ENCODE measurements at places on chromosomes 2 and 18.

GRCh38 chr2:238238766-238239542 lies 884 bp downstream of the HES6 start:
- peak; percentile 73 for DNase-seq

GRCh38 chr2:142673836-142674235 lies 203.6 kb upstream of the KYNU start:
- no peak for DNase-seq

DNA sequence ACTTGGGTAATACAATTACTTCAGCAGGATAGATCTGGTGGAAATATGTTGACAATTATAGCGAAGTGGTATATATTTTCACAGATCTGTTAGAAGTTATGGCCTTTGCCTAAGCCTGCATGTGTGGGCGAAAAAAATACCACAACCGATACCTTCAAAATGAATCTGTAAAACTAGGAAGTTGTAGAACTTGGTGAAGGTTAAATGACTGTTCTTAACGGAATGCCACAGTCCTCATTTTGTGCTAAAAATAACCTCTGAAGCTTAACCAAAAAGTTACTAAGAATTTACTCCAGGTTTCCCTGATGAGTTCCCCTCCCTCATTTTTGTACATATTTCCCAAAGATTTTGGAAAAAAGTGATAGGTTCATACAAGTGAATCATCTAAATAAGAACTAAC lies 550.7 kb downstream of the THSD7B start:
- DNase-seq: no peak

GRCh38 chr2:205474741-205475415 lies 207.4 kb upstream of the NRP2 start:
- DNase-seq: no peak

DNA sequence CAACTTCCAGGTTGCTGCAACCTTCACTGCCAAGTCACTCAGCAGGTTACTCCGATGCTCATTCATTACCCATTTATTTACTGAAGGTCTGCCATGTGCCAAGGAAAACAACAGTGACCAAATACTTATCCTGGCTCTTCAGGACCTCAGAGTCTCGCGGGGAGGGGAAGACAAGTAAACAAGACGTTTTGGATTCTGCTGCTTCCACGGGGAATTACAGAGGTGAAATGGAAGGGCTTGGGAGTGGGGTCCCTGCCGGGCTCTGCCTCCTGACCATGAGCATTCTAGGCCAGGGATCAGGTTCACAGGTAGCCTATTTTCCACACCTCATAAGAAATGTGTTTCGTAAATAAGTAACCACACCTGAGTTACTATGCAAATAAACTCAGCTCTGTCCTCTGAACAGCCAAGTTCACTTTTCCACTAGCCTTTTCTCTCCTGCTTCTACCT lies 68.1 kb downstream of the CLHC1 start:
- no peak for DNase-seq

DNA sequence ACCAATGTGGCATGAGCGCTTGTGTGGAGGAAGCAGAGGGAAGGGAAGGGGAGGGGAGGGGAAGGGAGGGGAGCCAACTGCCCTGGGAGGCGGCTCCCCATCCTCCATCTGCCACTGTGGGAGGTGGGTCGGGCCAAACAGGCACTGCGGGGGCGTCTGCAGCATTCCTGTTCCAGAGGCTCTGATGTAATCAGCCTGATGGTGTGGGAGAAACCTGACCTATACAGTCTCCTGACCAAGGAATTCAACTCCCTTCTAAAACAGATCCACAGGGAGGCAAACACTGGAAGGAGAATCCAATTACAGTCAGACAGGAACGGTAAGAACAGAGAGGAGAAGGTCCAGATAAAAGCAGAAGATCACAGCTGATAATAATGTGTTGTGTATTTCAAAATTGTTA lies 88.8 kb downstream of the CD8B2 start:
- DNase-seq: peak; percentile 74

DNA sequence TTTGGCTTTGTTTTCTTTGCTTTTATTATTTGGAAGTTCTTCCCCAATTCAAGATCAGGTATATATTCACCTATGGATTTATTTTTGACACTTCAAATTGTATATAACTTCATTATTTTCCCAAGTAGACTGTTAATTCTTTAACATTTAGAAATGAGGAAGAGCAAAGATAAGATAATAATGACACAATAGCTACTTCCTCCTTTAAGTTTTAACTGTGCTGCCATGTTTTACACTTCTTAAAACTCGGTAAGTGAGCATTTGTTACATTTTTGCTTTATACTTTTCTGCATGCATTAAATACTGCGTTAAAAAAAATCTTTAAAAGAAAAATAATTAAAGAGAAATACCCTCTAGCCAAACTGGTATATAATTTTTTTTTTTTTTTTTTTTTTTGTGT lies 32.5 kb downstream of the SLC66A3 start:
- no peak for DNase-seq

DNA sequence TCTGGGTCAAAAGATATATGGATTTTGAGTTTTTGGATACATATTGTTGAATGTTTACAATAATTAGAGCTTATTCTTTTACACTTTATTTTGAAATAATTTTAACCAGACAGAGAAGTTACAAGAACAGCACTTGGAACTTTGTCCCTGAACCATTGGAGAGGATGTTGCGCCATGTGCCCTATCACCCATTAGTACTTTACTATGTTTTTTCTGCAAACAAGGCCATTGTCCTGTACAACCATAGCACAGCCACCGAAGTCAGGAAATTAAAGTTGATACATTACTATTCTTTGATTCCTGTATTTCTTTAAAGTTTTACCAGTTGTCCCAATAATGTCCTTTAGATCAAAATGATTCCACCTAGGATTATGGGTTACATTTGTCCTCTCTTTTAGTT lies 188.8 kb downstream of the ACKR3 start:
- no peak for DNase-seq

DNA sequence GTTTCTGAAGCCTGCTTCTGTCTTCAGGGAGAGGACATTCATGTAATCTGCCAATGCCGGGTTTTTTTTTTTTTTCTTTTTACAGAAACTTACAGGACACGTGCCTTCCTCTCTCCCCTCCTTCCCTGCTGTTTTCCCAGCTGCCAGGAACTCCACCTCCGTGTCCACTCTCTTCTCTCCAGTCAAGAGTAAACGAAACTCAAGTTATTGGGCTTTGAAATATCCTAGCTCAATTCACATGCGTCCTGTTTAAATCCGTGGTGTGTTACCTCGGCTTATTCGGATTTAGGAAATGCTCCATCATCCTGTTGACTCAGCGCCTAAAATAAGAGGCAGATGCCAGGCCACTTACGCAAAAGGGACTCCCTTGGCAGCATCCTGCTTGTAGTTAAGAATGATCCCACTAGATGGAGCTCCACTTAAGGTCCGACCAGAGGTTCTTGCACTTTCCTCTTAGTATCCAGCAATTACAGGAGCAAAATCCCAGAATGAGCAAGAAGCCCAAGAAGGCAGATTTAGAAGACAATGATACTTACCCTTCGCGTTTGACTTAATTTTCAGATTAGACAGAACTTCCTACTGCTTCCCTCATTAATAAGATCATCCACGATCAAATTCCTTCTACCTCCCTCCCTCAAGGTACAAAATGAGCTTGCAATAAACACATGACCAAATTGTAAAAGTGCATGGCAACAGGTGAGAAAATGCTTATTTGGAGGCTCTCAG lies 97.2 kb upstream of the ZCCHC2 start:
- DNase-seq: peak; percentile 97

- DNase-seq: no peak
These were observed 461.4 kb downstream of the RNF144A start for GRCh38 chr2:7378591-7378990.

DNA sequence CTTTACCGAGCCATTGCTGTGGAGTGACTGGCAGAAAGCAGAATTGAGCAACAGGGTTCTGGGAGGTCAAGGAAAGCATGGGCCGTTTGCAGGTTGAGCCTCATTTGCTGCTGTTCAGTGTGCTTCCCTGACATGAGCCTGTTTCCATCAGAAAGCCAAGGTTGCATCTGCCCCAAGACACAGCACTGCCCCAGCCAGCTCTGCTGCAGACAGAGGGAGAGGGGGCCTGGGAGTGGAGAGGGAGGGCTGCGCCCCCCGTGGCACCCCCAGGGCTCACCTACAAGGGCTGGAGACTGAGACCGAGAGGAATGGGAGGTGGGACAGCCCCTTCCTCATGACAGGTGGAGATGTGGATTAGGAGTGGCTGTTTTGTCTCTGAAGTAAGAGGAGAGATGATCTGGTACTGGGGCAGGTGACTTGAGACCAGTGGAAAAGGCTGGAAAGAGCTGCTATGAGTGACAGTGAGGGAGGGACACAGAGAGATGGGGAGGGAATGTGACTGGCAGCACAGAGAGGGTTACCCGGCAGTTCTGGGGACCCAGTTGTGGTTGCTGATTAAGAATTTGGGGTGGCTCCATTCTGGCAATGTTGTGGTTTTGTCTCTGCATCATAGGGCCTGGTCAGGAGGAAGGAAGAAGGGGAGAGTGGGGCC lies 218.0 kb downstream of the DYSF start:
- DNase-seq: no peak

DNA sequence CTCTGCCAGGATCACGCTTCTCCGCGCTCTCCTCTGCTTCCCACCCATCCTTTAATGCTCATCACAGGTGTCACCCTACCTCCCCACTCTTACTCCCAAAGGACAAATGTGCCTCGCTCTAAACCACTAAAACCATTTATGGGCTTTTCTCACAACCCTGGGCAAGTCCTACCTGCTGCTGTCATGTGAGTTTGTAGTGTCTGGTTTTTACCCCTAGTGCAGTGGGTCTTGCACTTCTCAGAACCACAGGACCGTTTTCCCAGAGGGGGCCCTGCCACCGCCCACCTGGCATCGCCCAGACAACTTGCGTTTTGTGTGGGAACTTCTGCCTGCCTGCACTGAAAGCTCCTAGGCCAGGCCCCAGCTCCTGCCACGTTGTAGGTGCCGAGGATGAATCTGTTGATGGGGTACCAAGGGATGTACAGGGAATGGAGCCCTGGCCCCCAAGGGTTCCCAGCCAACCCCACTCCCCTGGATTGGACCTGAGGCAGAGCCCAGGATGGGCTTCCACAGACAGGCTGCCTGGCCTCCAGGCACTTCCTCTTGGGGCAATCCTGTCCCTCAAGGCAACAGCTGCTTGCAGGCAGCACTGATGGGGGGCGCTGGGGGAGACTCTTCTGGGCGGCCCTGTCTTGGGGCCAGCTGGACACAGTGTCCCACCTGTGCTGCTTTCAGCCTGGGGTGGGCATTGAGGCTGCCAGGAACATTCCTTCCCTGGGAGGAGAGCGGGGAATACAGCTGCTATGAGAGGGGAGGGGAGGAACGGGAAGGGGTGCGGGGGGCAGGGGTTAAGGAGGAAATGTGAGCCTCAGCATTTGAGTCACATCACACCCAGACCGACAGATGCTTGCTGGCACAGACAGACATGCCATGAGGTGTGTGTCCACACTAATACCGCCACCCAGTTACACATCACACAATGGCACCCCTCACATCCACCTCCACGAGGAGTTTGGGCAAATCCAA lies 176.3 kb downstream of the ZFP36L2 start:
- no peak for DNase-seq

- DNase-seq: no peak
These were observed 771.1 kb upstream of the FANCL start for GRCh38 chr2:59012234-59012633.

- no peak for DNase-seq
These were observed 40.1 kb upstream of the NDUFV2 start for GRCh38 chr18:9062418-9062751.

- DNase-seq: no peak
These were observed 40.0 kb downstream of the NAPG start for GRCh38 chr18:10565835-10566234.

- no peak for DNase-seq
These were observed 131.1 kb downstream of the SMAD2 start for GRCh38 chr18:47799376-47799775.

GRCh38 chr2:105537920-105538319 lies 139.1 kb upstream of the FHL2 start:
- no peak for DNase-seq

GRCh38 chr2:45944074-45944473 lies 292.6 kb downstream of the PRKCE start:
- DNase-seq: peak; percentile 63

- no peak for DNase-seq
These were observed 10.4 kb downstream of the RNF152 start for GRCh38 chr18:61882296-61883004.

- DNase-seq: no peak
These were observed 552.5 kb downstream of the DSC3 start for GRCh38 chr18:30489890-30490643.

DNA sequence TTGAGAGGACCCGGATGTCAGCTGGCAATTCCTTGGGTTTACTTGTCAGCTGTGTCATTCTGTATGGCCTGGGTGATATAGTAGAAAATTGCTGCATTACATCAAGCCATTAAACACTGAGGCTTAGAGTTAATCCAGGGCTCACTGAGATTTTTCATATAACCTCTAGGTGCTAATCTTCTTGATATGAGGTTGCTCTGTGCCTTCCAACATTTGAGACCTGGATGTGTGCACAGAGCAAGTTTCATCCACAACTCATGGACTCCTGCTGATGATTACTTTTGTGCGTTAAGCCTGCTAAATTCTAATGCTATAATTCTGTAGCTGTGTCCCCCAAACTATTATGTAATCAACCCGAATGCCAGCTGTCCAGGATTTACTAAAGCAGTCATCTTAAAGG lies 178.4 kb upstream of the CDH20 start:
- peak; percentile 42 for DNase-seq

- no peak for DNase-seq
These were observed 98.5 kb downstream of the DSEL start for GRCh38 chr18:67417864-67418523.

DNA sequence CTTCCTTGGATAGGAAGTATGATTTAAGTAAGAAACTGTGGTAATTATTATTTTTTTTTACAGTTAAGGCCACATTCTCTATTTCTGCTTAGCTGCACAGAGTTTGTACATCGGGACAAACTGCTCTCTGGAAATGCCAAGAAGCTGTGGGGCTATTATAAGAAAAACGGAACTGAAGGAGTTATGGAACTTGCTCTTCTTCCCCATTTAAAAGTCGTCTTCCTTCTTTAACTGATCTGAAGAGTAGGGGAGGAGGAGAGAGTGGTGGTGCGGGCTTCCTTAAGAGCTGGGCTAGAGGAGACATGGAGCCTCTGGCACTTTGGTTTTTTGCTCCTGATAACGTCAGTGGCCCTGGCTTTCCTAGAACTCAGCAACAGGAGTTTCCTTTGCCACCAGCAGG lies 54.4 kb downstream of the RAB31 start:
- DNase-seq: no peak

- DNase-seq: no peak
These were observed 169.9 kb upstream of the SLC39A10 start for GRCh38 chr2:195486987-195487644.

Data from eye (tissue), 1 donor.